ENCODE measurements at places on chromosomes 7 and 10.

- DNase-seq, result no peak
These were observed 27.1 kb downstream of the TNRC18 start for GRCh38 chr7:5396542-5396941.

- DNase-seq, result no peak
These were observed 871 bp upstream of the CCL24 start for GRCh38 chr7:75814407-75814947.

- DNase-seq, result no peak
These were observed 57.1 kb downstream of the DMBT1 start for GRCh38 chr10:122617476-122618270.

DNA sequence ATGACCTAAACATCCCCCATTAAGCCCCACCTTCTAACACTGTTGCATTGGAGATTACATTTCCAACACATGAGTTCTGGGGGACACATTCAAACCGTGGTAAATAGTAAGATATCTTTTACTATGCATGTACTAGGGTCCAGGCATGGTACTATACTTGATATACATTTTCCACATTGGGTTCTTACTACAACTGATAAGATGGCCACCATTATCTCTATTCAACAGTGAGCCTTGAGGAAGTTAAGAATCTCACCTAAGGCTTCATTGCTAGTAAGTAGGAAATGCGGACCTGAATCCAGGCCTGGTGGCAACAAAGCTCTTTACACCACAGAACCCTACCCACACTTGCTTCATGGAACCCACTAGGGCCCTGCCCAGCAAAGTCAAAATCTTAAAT is 5.7 kb downstream of the PANK1 start:
- no peak for DNase-seq

GRCh38 chr7:44155191-44156185 is 14.4 kb upstream of the MYL7 start:
- DNase-seq, result no peak

- no peak for DNase-seq
These were observed 36.6 kb downstream of the TRUB1 start for GRCh38 chr10:114974625-114975024.

DNA sequence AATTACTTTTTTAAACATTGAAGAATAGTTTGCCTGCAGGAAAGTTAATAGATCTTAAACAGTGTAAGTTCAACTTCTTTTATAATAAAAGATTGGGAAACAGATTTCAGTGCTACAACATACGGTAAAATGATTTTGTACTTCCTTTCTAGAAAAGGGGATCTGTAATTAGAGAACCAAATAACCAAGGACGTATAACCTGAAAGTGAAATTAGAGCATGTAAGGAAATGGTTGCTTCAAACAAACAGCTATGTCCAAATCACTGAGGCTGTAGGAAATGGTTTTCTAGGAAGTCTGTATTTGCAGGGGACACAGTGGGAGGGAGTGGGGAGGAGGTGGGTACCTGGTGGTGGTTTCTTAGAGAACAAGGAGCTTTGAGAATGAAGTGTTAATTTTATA is 57.9 kb upstream of the EXOC6 start:
- DNase-seq, result no peak
